HuH-7.5 (cell line): ENCODE measurements at places on chromosomes 4 and X.
A peak's percentile ranks its signal among the peaks of the same experiment; 100 is the strongest.

DNA sequence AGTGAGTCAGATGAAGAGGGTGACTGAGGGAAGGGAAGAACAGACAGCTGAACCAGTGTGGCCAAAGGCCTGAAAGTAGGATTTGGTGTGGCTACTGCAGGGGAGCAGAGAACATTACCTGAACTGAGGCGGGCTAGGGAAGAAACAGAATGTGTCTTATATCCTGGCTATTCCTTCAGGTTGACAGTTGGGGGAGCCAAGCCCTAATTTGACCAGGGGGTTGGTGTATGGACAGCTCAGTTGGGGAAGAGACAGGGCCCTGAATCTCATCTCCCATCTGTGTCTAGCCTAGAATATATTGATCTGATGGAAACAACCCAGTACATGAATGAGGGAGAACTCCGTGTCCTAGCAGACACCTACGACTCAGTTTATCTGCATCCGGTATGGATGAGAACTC is 4.2 kb downstream of the HDAC6 start:
- no peak for DNase-seq

DNA sequence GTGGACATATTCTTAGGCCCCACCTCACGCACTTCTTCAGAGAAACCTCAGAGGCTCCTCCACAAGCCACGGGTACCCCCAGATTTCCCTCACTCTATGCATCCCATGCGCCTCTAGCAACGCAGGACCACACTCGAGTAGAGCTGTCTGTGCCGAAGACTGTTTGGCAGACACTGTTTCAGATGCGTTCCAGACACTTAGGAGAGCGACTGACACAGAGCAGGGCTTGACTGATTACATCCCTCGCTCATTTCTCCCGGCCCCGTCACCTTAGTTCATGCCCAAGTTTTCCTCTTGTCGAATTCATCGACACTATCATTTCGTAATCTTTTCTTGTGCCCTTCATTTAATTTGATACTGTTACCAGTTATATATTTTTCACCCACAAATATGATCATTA is 15.0 kb downstream of the SORBS2 start:
- no peak for DNase-seq

- no peak for DNase-seq
Measured at GRCh38 chrX:154018518-154019060, 1.1 kb downstream of the IRAK1 start.

- no peak for DNase-seq
Measured at GRCh38 chrX:41634284-41634683, 54.5 kb upstream of the GPR34 start.

DNA sequence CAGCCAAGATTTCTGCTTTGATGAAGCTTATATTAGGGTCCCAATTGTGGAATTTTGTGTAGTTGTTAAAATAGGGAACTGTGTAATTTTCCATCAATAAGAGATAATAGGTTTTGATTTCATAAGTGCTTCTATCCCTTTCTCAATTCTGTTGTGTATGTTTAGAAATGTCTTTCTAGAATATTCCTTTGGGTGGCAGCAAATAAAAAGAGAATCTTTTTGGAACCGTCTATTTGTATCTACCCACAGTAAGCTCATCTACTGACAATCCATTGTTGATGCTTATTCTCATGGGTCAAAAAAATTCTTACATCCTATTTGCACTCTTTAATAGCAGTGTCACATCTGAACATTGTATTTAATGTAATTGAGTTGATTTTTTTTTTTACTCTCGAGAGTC is 61.7 kb downstream of the TMA16 start:
- DNase-seq, result no peak

DNA sequence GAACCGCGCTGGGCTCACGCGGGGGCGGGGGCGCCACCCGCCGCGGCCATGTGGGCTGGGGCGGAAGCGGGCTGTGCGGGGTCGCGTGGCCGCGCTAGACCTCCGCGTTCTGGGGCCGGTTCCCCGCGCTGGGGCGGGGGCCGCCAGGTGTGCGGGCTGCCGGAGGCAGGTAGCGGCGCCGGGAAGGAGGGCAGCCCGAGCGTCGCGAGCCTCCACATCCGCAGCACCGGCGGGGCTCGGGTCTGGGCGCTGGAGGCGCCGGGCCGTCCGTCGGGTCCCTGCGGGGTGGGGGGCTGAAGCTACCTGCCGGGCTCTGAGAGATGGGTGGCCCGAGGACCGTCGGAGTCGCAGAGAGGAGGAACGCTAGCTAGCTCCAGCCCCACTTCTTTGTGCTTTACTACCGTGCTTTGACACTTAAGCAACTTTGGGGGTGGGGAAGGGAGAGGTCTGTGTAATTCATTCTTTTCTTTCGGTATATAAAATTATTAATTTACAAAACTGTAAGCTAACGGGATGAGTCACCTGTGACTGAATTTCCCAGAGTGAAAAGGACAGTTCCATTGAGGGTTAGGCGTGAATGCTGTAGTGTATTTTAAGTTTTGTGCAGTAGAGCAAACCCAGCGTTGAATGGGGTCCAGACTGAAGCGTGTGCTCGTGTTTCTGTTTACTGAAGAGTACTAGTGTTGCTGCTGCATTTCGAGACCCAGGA is 689 bp downstream of the METAP1 start:
- peak; percentile 27 for DNase-seq

- no peak for DNase-seq
Measured at GRCh38 chrX:85503258-85504158, 124.0 kb upstream of the POF1B start.

- peak; percentile 8 for DNase-seq
Measured at GRCh38 chrX:154840856-154841255, 6.4 kb upstream of the SMIM9 start.

- DNase-seq, result no peak
Measured at GRCh38 chrX:27976284-27976683, 5.0 kb downstream of the DCAF8L1 start.

DNA sequence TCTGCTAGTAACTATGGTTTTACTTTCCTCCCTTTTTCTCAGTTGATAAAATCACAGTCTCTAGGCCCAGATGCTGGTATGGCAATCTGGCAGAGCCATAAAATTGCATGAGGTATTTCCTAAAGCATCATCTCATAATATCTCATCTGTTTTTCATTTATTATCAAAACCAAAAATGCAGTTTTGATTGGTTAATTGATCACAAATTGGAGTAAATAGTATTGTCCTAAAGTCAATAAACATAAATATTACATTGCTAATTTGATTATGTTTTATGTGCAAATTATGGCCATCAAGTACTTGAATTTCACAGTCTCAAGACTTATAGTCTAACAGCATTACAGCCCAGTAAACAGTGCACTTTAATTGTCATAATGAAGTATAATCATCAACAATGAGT is 2365.6 kb downstream of the ARAP2 start:
- no peak for DNase-seq

- DNase-seq, result no peak
Measured at GRCh38 chrX:101427954-101428353, 19.9 kb downstream of the HNRNPH2 start.

- peak; percentile 24 for DNase-seq
Measured at GRCh38 chr4:61201961-61202637, 2.0 kb downstream of the ADGRL3 start.

DNA sequence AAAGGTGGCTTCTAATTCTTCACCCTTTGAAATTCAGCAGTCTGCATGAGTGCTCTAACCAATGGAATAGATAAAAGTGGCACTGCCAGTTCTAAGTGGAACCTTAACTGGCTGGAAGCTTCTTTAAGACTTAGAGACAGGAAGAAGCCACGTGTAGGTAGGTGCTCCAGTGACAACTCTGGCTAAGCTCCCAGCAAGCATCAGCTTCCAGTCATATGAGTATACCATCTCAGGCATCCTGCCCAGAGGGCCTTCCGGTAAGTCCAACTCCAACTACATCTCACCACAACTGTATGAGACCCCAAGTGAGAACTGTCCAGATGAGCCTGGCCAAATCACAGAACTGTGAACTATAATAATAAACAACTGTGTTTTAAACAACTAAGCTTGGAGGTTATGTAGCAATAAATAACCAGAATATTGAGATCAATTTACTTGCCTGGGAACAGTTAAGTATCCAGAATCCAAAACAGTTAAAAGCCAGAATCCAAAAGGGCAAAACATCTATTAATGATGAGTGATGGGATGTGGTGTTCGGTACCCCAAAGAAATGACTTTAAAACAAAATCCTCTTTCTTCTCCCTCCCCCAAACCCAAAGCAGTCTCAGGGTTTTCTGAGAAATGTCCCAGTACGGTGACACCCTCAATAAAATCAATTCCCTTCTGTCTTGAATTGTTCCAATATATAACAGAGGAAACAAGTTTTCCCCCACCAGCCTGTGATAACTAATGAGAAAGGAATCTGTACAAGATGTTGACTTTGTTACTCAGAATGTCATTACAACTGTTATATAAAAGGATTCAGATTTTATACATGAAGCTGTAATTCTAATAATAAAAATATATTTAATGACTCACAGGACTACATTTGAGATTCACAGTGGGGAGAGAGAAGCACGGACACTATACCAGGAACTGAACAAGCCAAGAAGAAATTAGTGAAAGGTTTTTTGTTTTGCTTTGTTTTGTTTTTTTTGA is 4.2 kb downstream of the TSPAN5 start:
- no peak for DNase-seq

GRCh38 chrX:40207626-40208025 is 109.9 kb upstream of the BCOR start:
- no peak for DNase-seq

GRCh38 chrX:102995316-102995715 is 58.2 kb downstream of the RAB40AL start:
- no peak for DNase-seq

- DNase-seq, result no peak
Measured at GRCh38 chr4:19033816-19034733, 1012.5 kb upstream of the LCORL start.

GRCh38 chr4:2788101-2788500 is 4.8 kb upstream of the SH3BP2 start:
- no peak for DNase-seq

- no peak for DNase-seq
Measured at GRCh38 chr4:78768452-78769180, 7.5 kb upstream of the BMP2K start.
